ENCODE measurements at places on chromosomes 2 and 18.

- ATAC-seq: peak; percentile 99
- no peak overlapping the region for H3K4me3 ChIP-seq
- no peaks in the 10 kb centered on the region for H3K36me3 ChIP-seq
- no peaks in the 10 kb centered on the region for H3K27me3 ChIP-seq
- H3K27ac ChIP-seq: peak overlapping the region; percentile 80
Measured at GRCh38 chr2:173205375-173205774, 129.7 kb downstream of the MAP3K20 start.

DNA sequence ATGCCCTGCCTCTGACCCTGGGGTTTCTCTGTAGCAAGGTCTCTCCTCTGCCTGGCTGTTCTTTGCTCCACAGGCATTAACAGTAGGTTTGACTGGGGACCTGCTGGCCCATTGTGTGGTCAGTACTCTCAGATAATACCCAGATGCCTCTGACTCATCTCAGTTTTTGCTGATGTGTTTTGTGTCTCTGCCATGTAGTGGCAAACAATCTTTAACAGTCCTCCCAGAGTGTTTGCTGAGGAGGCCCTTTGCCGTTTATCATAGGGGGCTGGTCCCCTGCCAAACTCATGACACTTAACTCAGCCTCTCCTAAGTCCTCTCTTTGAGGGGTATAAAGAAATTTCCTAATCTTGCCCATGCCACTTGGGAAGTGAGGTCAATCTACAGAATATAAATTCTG is 793.7 kb upstream of the FANCL start:
- no peak for ATAC-seq
- H3K4me1 ChIP-seq: no peaks in the 10 kb centered on the region
- H3K27ac ChIP-seq: no peak overlapping the region
- no peak overlapping the region for H3K4me3 ChIP-seq

DNA sequence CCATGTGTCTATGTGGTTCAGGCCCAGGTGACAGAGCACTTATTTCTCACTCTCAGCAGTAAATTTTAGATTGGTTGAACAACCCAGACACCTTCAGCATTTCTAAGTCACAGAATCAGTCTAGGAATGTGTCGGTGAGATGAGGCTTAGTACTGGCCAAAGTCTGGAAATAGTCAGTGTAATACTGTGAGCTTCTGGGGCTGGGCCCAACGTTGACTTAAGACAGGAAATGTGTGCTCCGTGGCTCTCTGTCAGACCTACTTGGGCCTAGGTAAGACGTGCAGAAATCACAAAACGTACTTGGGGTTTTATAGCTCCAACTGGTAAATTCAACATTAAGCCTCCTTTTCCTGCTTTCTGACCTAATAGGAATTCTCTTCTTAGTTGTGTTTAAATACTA is 160.3 kb upstream of the COL3A1 start:
- H3K4me3 ChIP-seq: no peak overlapping the region
- peak; percentile 48 for ATAC-seq
- H3K27me3 ChIP-seq: no peaks in the 10 kb centered on the region
- no peak overlapping the region for H3K27ac ChIP-seq
- H3K36me3 ChIP-seq: no peaks in the 10 kb centered on the region
- no peaks in the 10 kb centered on the region for H3K4me1 ChIP-seq

DNA sequence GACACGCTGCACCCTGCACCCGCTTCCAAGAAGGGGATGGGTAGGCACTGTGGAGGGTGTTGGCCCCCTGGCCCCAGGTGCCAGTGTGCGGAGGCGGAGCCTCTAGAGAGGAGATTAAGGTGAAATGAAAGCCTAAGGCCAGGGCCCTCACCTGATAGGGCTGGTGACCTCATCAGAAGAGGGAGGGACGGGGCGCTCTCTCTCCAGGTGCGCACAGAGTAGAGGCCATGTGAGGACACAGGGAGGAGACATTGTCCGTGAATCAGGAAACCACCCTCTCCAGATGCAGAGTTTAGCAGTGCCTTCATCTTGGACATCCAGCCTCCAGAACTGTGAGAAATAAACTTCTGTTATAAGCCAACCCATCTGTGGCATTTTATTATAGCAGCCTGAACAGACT is 62.3 kb downstream of the PSMG2 start:
- H3K36me3 ChIP-seq: no peaks in the 10 kb centered on the region
- H3K27me3 ChIP-seq: no peaks in the 10 kb centered on the region
- no peak for ATAC-seq
- no peak overlapping the region for H3K27ac ChIP-seq
- no peak overlapping the region for H3K4me3 ChIP-seq
- H3K4me1 ChIP-seq: no peaks in the 10 kb centered on the region

DNA sequence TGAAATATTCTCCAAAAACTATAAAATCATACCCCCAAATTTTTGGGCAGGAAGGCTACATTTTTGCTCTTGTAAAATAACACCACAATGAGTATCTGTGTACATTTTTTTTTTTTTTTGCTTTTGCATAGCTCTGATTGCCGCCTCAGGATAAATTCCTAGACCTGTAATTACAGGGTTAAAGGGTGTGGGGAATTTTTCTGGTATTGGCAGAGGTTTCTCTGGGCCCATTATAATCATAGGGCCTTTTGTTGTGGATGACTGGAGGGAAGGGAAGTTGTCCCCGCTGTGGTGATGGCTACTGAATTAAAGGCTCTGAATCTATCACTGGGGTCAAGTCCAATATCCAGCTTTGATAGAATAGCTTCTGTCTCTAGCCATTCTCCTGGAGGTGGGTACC is 26.6 kb downstream of the CCDC195 start:
- H3K27ac ChIP-seq: no peak overlapping the region
- H3K4me3 ChIP-seq: no peak overlapping the region
- no peak for ATAC-seq
- H3K4me1 ChIP-seq: no peaks in the 10 kb centered on the region
- no peaks in the 10 kb centered on the region for H3K36me3 ChIP-seq

- no peak overlapping the region for H3K4me3 ChIP-seq
- no peak for ATAC-seq
- no peaks in the 10 kb centered on the region for H3K4me1 ChIP-seq
- no peak overlapping the region for H3K27ac ChIP-seq
- H3K27me3 ChIP-seq: no peaks in the 10 kb centered on the region
Measured at GRCh38 chr2:32342801-32343200, 14.0 kb upstream of the BIRC6 start.

DNA sequence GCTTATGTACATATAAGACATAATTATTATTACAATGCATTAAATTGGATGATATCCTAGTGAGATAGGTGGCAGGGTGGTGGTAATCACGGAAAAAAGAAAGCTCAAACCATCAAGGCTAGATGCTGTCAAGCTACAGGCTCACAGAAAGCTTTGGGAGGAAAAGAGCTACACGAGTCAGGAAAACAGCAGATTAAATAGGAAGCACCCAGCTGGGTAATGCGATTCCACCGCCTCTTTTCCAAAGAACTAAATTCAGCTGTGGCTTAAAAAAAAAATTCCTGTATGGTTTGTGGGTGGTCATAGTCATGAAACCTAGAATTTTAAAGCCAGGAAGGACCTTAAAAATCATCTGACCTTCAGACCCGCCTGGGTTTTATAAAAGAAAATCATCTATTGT is 23.7 kb upstream of the PTPN4 start:
- H3K4me1 ChIP-seq: no peaks in the 10 kb centered on the region
- no peak overlapping the region for H3K4me3 ChIP-seq
- no peaks in the 10 kb centered on the region for H3K27me3 ChIP-seq

All from gastroesophageal sphincter (tissue), 4 donors.